ENCODE measurements at places on chromosomes 2 and 18.

- DNase-seq, result no peak
These were observed 39.6 kb upstream of the SCN1A start for GRCh38 chr2:166167449-166167848.

DNA sequence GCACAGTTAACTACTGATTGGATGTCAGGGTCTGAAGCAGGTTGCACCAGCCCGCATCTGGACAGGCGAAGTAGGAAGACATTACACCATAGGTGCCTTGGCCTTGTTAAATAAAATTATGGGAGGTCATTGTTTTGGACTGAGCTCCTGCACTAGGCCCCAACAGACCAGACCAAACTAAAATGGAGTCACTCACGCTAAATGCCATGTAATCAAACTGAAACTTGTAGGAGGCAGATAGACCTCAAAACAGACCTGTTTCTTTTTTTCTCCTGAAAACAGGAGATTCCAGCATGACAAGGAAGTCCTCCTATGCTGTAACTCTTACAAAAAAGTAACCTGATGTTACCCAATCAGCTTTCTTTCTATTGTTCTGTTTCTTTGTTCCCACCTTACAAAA is 15.5 kb upstream of the NFU1 start:
- no peak for DNase-seq

DNA sequence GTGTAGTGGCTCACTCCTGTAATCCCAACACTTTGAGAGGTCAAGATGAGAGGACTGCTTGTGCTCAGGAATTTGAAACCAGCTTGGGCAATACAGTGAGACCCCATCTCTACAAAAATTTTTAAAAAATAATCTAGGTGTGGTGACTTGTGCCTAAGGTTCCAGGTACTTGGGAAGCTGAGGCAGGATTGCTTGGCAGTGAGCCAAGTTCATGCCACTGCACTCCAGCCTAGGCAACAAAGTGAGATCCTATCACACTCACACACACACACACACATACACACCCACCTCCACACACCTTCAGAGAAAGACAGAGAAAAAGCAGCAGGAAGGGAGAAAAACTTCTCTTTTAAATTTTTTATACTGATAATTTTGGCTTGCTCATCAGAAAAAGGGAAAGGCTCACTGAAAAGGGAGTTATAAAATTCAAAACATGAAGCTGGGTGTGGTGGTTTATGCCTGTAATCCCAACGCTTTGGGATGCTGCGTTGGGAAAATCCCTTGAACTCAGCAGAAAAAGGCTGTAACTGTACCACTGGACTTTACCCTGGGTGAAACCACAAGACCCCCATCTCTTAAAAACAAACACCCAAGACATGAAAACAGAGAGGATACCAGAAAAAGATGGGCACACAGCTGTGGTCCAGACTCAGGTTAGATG is 25.7 kb downstream of the FAM168B start:
- no peak for DNase-seq

GRCh38 chr18:39062426-39062825 is 1496.8 kb upstream of the CELF4 start:
- no peak for DNase-seq

DNA sequence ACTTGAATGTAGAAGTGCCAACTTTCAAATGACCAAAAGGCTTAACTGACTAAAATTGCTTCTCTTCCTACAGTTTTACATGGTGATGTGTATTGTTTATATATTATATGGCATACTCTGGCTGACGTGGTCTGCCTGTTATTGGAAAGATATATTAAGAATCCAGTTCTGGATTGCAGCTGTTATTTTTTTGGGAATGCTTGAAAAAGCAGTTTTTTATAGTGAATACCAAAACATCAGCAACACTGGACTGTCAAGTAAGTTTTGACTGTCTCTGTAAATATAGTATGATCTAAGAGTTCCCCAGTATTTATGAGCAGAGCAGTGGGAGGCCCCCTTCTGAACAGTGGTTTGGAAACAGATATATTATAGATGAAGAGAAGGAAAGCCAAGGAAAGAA is 26.2 kb downstream of the TMEM87B start:
- DNase-seq, result no peak

GRCh38 chr18:3425446-3425845 is 24.5 kb upstream of the TGIF1 start:
- DNase-seq, result no peak

DNA sequence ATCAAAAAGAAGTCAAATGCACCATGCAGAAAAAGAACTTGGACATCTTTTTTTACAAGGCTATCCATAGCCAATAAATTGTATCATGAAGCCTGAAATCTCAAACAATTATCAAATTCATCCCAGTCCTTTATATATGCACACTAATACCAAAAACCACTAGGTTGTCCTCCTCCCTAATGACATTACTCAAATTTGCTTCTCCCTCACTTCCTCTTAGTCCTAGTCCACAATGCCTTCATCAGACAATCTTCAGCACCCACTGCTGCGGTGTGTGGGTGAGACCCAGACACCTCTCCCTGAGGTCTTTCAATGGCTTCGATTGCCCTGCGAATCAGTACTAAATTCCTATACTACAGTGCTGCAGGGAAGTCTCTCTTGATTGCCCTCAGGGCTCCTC is 58.1 kb downstream of the CLASP1 start:
- no peak for DNase-seq

DNA sequence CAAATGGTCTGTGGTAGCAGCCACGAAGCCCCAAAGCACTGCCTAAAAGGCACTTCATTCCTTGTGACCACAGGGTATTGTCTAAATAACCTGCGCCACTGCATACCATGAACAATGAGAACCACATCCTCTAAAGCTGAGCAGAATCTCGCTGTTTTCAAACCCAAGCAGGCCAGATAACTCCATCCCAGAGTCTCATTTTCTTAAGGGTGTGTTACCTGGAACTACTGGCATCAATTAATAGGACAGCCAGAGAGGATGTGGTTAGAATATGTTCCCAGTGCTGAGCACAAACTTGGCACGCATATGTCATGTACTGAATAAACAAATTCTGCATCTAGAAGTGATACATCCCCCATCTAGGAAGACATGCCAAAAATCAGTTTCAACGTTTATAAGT is 13.0 kb downstream of the VPS4B start:
- DNase-seq, result no peak

DNA sequence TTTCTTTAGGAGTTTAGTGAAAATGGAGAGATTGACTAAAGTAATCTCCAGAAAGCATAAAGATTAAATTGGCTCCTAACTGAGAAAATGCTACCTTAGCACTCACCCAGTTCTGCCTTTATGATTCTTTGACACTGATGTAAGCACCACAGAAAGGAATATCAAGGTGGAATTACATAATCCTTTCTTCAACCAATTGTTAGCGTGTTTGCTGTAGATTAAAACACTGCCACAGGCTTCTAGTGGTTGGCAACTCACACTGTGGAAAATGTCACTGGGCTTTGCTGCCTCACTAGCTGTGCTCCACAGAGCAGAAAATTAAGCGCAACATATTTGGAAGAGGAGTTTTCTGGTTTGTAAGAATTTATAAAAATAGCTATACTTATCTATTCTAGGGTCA is 104.1 kb downstream of the DLGAP1 start:
- no peak for DNase-seq

DNA sequence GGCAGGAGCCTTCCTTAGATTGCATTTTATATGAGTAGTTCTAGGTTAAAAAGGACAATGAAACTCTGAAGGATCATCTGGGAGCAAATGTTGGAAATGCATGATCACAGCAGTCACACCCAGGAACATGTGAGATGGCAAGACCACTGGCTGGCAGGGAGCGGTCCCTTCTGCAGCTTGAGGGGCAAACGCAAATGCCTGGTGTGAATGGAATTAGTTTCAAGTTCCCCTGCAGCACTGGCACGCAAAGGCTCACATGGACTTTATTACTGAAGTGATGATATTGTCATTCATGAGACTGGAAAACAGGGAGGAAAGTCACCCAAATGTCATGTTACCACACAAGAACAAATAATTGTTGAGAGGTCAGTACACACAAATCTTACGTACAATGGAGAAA is 223.3 kb downstream of the FBXO15 start:
- DNase-seq, result no peak

DNA sequence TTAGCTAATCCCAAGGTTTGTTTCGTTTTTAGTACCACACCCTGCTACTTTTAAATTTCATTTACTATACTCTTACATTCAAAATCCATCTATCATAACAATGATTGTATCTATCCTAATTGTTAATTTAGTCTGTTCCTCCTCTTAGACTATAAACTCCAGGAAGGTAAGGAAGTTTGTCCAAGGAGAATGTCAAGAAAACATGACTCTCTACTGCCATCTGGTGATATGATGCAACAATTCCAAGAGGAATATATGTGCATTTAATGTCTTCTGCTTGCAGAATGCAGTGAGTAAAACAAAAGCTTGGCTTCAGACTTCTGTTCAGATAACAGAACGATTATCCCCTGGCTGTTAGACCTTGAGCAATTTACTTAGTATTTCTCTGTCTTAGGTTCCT is 1267.1 kb downstream of the LRP1B start:
- DNase-seq, result no peak

GRCh38 chr2:154261473-154262027 is 389.8 kb downstream of the GALNT13 start:
- no peak for DNase-seq

DNA sequence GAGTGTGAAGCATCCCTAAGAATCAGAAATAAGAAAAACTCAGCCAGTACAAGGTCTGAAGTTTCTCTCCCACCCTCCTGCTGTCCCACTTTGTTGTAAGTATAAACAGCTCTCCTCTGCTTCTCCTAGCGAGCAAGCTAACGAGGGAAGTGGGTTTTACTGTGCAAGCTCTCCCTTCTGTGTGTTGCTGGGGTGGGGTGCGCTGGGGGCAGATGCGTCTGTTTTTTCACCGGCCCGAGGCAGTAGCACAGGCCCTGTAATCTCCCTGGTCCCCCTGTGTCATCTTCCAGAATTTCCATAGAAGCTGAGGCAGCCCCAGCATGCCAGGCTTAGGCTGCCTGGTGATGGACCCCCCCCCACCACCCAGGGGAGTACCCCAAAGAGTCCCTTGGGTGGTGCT is 9.4 kb upstream of the CXCR4 start:
- DNase-seq, result no peak

GRCh38 chr2:181255651-181256050 is 201.5 kb upstream of the ITGA4 start:
- no peak for DNase-seq

DNA sequence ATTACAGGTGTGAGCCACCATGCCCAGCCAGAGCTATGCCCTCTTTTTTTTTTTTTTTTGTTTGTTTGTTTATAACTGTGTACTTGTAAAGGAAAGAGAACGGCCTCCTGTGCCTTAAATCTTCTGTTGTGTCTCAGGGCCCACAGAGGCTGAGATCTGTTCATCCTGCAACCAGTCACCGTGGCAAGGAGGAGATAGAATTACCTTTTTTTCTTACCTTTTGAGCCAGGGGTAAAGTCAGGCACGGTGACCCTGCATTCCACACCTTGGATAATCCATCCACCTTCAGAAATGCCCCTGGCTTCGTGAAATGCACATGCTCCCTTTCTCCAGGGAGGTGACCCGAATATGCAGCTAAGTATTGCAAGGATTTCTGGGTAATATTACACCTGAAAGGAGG is 12.8 kb downstream of the NEDD4L start:
- DNase-seq, result no peak

DNA sequence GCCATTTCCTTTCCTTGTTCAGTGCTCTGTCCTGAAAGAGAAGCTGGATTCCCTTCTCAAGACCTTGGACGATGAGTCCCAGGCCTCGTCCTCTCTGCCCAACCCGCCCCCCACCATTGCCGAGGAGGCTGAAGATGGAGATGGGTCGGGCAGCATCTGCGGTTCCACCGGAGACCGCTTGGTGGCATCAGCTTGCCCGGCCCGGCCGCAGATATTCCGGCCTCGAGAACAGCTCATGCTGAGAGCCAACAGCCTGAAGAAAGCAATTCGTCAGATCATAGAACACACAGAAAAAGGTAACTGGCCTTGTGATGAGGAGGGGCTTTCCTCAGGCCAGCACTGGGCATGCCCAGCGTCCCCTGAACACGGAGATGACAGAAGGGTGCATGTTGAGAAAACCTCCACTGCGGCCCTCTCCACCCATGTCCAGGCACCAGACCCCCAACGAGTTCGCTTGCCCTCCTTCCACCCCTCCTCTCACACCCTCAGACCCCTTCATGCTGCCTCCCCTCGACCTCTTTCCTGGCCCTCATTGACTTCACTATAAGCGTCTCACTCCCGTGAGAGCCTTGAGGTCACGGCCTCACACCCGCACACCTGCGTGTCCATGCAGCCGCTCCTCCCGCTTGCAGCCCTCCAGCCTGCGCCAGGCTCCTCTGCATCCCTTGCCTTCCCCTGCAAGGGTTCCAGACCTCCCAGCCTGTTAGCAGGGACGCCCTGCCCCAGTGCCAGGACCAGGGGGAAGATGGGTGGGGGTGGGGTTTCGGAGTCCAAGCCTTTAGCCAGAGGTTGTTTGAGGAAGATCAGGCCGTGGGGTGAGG is 95.0 kb downstream of the DGKD start:
- no peak for DNase-seq

DNA sequence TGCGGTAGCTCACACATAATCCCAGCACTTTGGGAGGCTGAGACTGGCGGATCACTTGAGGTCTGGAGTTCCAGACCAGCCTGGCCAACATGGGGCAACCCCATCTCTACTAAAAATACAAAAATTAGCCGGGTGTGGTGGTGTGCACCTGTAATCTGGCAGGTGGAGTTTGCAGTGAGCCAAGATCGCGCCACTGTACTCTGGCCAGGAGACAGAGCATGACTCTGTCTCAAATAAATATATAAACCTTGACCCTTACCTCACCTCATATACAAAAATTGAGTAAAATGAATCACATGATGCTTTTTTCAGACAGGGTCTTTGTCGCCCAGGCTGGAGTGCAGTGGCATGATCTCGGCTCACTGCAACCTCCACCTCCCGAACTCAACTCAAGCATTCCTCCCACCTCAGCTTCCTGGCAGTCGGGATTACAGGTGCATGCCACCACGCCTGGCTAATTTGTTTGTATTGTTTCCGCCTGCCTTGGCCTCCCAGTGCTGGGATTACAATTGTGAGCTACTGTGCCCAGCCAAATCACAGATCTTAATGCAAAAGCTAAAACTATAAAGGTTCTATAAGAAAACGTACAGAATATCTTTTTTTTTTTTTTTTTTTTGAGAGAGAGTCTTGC is 25.3 kb downstream of the XPO1 start:
- DNase-seq, result no peak

DNA sequence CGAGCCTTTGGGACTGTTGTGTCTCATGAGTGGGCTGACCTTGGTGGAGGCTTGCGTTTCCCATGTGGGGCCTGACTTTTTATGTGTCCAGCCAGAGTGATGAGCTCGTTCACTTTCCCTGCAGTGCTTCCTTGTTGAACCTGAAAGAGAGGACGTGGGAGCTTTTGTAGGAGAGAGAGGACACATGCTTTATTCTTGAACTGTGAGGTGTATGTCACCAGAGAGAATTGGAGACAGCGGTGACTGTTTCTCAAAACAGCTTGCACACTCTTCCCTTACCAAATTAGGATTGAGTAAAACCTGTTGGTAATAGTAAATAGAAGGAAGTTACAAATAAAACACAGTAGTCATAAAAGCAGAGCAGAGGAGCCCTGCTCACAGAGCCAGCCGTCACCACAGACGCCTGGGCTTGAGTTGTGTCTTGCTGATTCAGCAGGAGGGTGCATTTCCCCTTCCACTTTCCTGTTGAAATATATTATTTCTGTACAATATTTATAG is 60.7 kb downstream of the INPP4A start:
- DNase-seq, result no peak

- no peak for DNase-seq
These were observed 566.6 kb upstream of the VRK2 start for GRCh38 chr2:57479981-57480380.

GRCh38 chr2:238905224-238905623 is 57.3 kb downstream of the TWIST2 start:
- DNase-seq, result no peak

- DNase-seq, result no peak
These were observed 62.5 kb upstream of the ACVR2A start for GRCh38 chr2:147782141-147782930.
